ENCODE measurements at places on chromosomes 12 and 14.

DNA sequence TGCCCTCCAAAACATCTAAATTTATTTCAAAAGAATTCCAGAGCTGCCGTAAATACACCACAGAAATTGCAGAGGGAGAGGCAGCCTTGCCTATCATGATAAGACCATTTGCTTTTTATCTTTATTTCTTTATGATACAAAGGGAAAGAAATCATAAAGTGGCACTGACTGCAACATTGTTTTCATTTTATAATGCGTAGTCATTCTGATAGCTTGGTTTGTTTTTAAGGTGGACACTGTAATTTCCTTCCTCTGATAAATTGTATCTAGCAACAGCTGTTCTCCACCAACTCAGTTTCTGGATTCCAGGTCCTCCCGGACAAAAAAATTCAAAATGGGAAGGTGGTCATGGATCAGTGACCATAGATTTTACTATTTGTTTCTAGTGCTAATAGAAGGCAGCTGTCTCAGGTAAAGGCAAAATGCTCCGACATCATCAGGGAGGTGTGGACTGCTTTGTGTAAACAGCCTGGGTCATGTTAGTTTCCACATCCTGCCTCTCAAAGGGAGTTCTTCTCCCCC lies 623 bp upstream of the TSPAN8 start:
- DNase-seq, result no peak

DNA sequence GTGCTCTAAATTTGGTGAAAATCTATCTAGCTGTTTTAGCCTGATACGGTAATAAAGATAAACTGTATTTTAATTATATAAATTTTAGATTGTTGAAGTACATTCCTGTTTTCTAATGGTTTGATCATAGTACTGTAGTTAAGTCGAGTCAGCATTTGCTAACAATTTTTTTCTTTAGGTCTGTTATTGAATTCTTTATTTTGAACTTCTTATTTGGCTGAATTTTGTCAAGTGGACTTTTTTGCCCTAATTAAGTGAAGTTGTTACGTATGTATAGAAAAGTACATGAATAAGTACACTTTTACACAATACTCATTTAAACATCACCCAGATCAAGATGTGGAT lies 66.8 kb downstream of the VRK1 start:
- no peak for DNase-seq

- DNase-seq, result peak; percentile 77
Observed at GRCh38 chr14:93892923-93893558, 34.1 kb upstream of the FAM181A start.

DNA sequence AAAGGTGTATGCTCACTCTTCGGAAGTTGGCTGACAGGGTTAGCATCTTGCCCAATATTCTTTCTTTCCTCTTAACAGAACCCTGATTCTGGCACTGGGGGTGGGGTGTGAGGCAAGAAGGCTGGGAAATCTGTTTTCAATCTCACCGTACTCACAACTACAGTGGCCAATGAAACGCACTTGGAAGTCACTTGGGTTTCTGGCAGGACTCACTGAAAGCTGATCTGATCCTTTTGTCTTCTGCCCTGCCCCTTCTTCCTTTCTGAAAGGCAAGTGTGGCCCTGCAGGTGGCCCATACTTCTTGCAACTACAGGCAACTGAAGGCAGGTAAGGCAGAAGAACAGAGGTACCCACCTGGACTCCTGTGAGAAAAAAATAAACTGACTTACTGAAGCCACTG lies 106.9 kb downstream of the STXBP6 start:
- DNase-seq, result no peak

GRCh38 chr14:31937730-31938346 lies 139.3 kb upstream of the ARHGAP5 start:
- DNase-seq, result peak; percentile 94

GRCh38 chr14:21997300-21997699 lies 323.7 kb upstream of the OR4E1 start:
- no peak for DNase-seq

GRCh38 chr14:67477926-67478799 lies 10.4 kb downstream of the TMEM229B start:
- no peak for DNase-seq

GRCh38 chr12:9365296-9365695 lies 157.1 kb upstream of the PZP start:
- DNase-seq, result no peak

DNA sequence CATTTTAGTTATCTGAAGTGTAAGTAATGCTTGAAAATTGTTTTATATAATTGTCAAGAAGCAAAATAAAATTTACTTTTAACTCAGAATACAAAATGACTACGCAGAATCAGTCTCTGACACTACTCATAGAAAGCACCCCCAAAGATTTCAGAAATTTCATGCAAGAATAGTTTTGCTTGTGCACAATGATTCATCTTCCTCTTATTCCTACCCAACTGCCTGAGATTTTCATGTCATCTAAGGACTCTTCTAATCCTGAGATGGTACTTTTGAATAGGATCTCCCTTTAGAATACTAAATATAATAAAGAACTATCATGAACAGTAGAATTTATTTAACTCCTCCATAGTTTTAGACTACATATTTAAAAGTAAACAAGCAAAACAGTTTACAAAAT lies 485.3 kb upstream of the MGAT4C start:
- DNase-seq, result no peak

DNA sequence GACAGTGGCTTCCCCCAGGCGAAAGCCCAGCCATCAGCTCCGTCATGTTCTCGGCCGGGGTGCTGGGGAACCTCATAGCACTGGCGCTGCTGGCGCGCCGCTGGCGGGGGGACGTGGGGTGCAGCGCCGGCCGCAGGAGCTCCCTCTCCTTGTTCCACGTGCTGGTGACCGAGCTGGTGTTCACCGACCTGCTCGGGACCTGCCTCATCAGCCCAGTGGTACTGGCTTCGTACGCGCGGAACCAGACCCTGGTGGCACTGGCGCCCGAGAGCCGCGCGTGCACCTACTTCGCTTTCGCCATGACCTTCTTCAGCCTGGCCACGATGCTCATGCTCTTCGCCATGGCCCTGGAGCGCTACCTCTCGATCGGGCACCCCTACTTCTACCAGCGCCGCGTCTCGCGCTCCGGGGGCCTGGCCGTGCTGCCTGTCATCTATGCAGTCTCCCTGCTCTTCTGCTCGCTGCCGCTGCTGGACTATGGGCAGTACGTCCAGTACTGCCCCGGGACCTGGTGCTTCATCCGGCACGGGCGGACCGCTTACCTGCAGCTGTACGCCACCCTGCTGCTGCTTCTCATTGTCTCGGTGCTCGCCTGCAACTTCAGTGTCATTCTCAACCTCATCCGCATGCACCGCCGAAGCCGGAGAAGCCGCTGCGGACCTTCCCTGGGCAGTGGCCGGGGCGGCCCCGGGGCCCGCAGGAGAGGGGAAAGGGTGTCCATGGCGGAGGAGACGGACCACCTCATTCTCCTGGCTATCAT lies 663 bp downstream of the PTGER2 start:
- peak; percentile 50 for DNase-seq

Measured in suppressor macrophage treated with lipopolysaccharide for 1 hour (primary cell).